ENCODE measurements at places on chromosomes 2 and 18. TPM values are rescaled to one million over a fixed set of nuclear protein-coding genes. Genes with fewer than 3 reads are reported as not detected.

CHRNG gene
- not detected for total RNA-seq

RAB17 gene
- under 0.01 TPM for total RNA-seq

C2orf76 gene
- total RNA-seq, result 10.9 TPM

ALPP gene
- not detected for total RNA-seq

DNAH7 gene
- under 0.01 TPM for total RNA-seq

SPRED2 gene
- 7.4 TPM for total RNA-seq

NEU4 gene
- not detected for total RNA-seq

CNTNAP5 gene
- total RNA-seq, result not detected

CCDC88A gene
- total RNA-seq, result 40.7 TPM

DSG4 gene
- not detected for total RNA-seq

SIX2 gene
- under 0.01 TPM for total RNA-seq

DYNAP gene
- total RNA-seq, result not detected

HES6 gene
- 11.4 TPM for total RNA-seq

FZD7 gene
- total RNA-seq, result 30.6 TPM

STARD6 gene
- total RNA-seq, result 0.15 TPM

CCDC85A gene
- total RNA-seq, result 0.15 TPM

SLC11A1 gene
- under 0.01 TPM for total RNA-seq

KIAA1328 gene
- total RNA-seq, result 3.1 TPM

CDH7 gene
- total RNA-seq, result not detected

VWC2L gene
- not detected for total RNA-seq

TGFBRAP1 gene
- total RNA-seq, result 9.8 TPM

KCMF1 gene
- 32.0 TPM for total RNA-seq

STAT4 gene
- under 0.01 TPM for total RNA-seq

MAP3K19 gene
- not detected for total RNA-seq

ZC3H8 gene
- total RNA-seq, result 0.74 TPM

SIGLEC15 gene
- total RNA-seq, result 0.67 TPM

MRPS5 gene
- total RNA-seq, result 43.0 TPM

FBXO36 gene
- total RNA-seq, result 4.2 TPM

MARCHF4 gene
- 1.2 TPM for total RNA-seq

ACKR3 gene
- total RNA-seq, result 0.15 TPM

CTAGE1 gene
- not detected for total RNA-seq

DPP4 gene
- 5.9 TPM for total RNA-seq

FAM110C gene
- not detected for total RNA-seq

AQP12A gene
- not detected for total RNA-seq

TRIM54 gene
- total RNA-seq, result not detected

IL36RN gene
- total RNA-seq, result not detected

AGXT gene
- not detected for total RNA-seq

PID1 gene
- total RNA-seq, result 5.9 TPM

SPTBN1 gene
- 90.6 TPM for total RNA-seq

ASPRV1 gene
- total RNA-seq, result 0.34 TPM

CHMP1B gene
- total RNA-seq, result 25.6 TPM

MOCOS gene
- 6.4 TPM for total RNA-seq

DUSP2 gene
- 1.2 TPM for total RNA-seq

ALPG gene
- total RNA-seq, result not detected

ATP5MC3 gene
- total RNA-seq, result 140 TPM

GRP gene
- total RNA-seq, result not detected

NR4A2 gene
- 0.34 TPM for total RNA-seq

TUBA3D gene
- total RNA-seq, result not detected
